NCI-H69 (cell line): ENCODE measurements at places on chromosomes 4 and X.
A peak's percentile ranks its signal among the peaks of the same experiment; 100 is the strongest.

- no peak for DNase-seq
Measured at GRCh38 chr4:22413471-22413870, 102.4 kb downstream of the ADGRA3 start.

DNA sequence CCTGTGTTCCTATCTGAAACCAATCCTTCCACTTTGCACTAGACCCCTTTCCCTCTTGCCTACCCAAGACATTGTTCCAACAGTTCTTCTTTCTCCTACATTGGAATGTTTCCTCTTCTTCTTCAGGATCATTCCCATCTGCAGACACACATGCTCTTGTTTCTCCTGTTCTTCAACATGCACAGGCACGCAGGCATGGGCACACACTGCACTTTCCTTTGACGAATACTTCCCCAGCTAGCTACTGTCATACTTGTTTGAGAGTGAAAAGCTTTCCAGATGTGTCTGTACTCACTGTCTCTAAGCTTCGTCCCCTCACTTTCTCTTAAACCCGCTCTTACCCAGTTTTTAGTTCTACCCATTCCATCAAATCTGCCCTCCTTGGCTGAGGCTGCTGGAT, 31.8 kb upstream of the ERVMER34-1 start:
- DNase-seq: no peak

- DNase-seq: no peak
Measured at GRCh38 chr4:113824396-113824795, 62.9 kb upstream of the CAMK2D start.

- DNase-seq: peak; percentile 53
Measured at GRCh38 chr4:99811850-99812249, 4.8 kb upstream of the DAPP1 start.

DNA sequence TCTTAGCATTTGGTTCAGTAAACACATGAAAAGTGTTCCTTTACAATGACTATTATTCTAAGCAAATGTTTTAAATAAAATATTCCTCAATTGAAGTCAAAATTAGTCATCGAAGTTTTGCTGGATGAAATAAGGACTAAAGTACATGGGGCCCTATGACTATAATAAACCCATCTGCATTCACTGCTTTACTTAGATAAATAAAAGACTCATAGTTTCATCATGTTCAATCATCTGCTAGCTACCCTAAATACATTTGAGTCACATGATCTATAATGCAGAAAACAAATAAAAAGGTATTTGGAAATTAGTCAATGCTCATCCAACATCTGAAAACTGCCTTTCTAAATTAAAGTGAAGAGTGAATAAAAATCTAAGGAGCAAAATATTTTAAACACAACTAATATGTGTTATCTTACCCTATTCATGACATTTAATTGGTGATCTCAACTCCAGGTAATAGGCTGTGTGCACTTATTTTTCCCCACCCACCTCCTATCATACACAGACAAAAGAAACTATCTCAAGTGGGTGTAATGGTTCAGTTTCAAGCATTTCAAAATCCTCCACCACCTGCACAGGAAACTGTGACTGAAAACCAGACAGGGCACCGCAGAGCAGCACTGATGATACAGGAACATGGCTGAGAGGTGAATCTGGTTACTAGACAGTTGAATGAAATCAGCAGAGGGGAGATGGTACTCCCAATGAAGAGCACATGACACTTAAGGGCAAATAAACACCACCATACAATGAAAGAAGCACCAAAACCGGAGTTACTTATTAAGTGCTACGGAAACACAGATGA, 78.6 kb downstream of the CAMK2D start:
- peak; percentile 48 for DNase-seq

DNA sequence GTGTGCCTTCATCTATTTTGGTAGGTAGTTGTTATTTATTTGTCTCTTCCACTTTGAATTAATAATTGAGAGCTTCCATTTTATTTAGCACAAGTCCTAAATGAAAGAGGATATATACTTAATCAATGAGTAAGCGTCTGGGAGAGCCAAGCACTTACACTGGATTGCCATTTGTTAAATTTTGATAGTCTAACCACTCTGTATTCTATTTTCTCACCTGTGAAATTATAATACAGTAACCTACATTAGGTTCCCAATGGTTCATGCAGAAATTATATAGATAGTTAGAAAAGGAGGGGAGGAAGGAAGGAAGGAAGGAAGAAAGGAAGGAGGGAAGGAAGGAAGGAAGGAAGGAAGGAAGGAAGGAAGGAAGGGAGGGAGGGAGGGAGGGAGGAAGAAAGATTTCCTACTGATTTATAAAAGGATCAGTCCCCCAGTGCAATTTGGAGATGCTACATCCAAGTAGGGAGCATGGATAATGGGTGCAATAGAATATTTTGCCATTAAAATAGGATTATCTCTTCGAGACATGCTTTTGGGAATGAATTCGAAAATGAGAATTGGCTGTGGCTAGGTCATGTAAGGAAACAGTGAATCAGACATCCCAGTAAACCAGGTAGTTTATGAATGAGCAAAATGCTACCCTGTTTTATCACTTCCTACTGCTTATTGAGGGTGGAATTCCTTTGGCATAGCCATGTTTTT, 239.8 kb downstream of the PCDH7 start:
- DNase-seq: no peak

DNA sequence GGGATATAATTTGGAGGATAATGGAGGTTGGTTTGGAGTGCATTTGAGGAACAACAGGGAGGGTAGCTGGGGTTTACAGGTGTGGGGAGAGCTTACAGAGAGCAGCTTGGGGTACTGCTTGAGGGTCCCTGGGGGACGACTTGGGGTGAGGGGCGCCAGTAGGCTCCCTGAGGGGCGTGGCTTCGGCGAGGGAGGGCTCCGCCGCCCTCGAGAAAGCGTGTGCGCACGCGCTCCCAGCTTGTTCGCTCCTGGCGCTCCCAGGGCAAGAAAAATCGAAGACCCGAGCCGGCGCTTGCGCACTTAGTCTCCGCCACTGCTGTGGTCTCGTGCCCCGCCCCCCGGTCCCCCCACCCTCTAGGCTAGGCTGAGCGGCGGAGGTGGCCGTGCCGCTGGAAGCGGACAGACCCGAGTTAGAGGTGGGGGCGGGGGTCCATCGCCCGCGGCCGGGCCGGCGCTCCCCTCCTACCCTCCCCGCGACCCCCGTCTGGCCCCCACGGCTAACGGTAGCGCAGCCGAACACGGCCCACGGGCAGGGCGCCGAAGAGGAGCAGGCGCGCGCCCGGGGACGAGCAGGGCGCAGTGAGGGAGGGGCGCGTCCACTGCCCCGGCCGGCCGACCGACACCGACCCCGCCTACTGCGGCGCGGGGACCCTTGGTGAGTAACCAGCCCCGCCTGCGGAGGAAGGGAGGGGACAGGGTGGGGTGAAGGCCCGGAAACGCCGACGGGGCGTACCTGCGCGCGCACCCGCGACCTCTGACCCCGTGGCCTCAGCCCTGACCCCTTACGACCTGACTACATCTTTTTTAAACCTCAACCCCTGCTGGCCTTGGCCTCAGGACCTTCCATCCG, 5.4 kb upstream of the CCDC120 start:
- peak; percentile 87 for DNase-seq

- no peak for DNase-seq
Measured at GRCh38 chr4:70619778-70620177, 8.8 kb upstream of the ENAM start.

GRCh38 chr4:4981427-4981826, 37.8 kb downstream of the CYTL1 start:
- no peak for DNase-seq

GRCh38 chrX:85503258-85504158, 124.0 kb upstream of the POF1B start:
- DNase-seq: peak; percentile 91

GRCh38 chr4:2731907-2732317, 24.2 kb downstream of the TNIP2 start:
- no peak for DNase-seq

GRCh38 chrX:119541188-119541587, 24.0 kb downstream of the STEEP1 start:
- DNase-seq: no peak

DNA sequence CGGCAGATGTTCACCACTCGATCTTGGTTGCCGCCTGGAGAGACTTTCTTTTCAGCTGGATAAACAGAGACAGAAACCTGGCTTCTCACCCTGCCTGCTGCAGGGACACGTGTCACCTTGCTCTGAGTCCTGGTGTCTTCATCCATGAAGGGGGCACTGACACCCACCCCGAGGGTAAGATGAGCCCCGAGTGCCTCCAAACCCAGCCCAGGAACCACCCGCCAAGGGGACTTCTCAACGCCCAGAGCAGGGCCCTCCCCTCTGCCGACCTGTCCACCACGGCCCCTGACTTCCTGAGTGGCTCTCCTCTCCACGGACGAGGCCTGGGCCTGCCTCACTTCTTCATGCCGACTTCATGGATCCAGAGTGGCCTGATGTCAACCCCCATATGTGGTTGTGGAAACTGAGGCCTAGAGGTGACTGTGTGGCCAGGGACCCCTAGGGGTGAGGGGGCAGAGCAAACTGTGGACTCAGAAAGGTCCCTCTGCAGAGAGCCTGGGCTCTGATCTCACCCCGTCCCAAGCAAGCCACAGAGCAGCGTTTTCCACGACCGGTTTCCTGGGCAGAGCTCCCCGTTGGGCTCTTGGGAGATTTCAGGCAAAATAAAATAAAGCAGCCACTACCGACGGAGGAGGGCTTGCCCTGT, 5.1 kb downstream of the ADRA2C start:
- DNase-seq: peak; percentile 3

- DNase-seq: no peak
Measured at GRCh38 chrX:10480861-10481260, 139.5 kb downstream of the MID1 start.

DNA sequence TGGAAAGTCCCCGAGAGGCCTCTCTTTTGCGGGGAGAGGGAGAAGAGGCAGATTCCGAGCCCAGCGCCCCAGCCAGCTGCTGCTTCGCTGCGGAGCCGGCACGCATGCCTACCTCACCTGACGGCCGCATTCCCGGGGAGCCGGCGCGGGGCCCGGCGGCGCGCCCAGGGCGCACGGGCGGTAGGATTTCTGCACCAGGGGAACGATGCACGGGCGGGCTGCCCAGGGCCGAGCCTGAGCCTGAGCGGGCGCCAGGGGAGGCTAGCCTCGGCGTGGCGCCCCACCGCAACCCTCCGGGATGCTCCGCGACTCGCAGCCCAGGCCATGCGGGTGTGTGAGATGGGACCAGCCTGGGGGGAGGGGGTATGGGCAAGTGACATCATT, 81.3 kb upstream of the SCML1 start:
- no peak for DNase-seq

- no peak for DNase-seq
Measured at GRCh38 chrX:2220829-2221567, 279.8 kb downstream of the DHRSX start.

- no peak for DNase-seq
Measured at GRCh38 chrX:31139961-31140360, 68.1 kb upstream of the FTHL17 start.

DNA sequence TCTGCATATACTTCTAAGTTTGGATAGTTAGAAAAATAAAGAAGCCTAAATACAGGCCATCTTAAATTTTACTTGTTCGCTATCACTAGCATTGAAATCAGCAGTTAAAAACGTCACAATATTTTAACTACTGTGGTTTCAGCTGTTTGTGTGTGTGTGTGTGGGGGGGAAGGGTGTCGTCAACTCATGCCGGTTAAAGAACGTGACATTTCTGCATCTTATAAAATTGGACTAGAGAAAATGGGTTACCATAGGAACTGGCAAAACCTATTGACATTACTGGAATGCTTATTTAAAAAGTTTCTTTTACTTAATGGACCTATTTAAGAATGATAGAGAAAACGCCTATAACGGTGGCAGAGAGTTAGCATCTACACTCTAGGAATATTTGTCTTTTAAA, 1.2 kb upstream of the CNKSR2 start:
- DNase-seq: no peak

DNA sequence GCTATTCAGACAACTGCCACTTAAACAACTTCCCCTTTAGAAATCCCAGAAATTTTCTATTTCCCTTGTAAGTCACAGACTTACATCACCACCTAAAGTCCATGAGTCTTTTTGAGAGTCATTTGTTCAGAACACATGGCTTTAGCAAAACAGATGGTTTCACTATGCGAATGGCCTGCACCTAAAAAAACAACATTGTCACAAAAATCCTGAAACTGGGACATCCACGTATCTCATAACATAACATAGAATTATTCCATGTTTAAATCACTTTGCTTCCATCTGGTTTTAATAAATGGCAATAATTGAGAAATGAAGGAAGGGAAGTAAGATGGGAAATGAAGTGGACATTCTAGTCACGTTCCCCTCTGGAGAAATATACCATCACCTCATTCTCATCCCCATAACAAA, 155.3 kb upstream of the EDNRA start:
- DNase-seq: no peak

- no peak for DNase-seq
Measured at GRCh38 chr4:138297743-138298405, 55.7 kb upstream of the SLC7A11 start.

DNA sequence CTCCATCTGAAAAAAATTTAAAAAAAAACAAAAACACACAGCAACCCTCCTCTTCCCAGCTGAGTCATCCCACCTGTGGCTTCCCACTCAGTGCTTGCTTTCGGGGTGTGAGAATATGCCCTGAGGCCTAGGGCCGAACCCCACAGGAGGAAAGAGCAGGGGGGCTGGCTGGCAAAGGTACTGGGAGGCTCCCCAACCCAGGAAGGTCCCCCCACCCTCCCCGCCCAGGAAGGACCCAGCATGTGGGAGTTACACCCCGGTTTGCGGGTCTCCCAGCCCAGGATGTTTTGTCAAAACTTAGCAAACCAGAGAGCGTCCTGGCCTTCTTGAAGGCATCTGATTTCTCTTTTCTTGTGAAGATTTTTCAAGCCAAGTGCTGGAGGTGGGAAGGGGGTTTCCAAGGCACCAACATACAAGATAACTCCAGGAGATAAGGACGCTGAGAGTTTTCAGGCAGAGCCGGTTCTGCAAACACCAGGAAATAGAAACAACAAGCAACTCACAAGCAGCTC, 25.7 kb upstream of the CSF2RA start:
- no peak for DNase-seq

DNA sequence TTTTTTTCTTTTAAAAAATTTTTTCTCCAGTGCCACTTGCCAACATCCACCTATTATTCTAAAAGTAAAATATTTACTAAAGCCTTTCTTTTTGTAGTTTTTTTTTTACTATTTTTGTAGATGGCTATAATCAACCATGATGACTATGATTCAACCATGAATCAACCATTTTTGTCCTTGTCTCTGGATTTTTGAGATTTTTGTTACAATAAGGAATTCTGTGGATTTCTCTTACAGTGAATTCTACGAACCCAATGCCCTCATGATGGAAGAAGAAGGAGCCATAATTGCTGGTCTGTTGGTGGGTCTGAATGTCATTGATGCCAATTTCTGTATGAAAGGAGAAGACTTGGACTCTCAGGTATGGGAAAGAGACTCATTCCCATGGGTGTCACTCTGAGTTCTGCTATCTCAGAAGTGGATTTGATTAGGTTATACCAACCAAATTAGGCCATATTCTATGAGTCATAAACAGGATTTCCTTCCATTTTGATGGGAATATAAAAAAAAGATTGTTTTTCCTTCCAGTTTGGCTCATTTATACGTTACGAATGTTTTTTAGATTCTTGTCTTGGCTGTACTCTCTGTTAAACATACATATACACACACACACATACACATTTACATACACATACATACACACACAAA, 46.7 kb downstream of the RUFY3 start:
- DNase-seq: no peak
